ENCODE measurements at places on chromosomes 3 and 15. TPM values are rescaled to one million over a fixed set of nuclear protein-coding genes. Genes with fewer than 3 reads are reported as not detected.

Gene EIF4E3
- 3.4 TPM for total RNA-seq

Gene MYL3
- total RNA-seq: not detected

Gene GRIP2
- 1.9 TPM for total RNA-seq

Gene C2CD4B
- 0.07 TPM for total RNA-seq

Gene ZNF501
- not detected for total RNA-seq

Gene HIGD2B
- not detected for total RNA-seq

Gene SLCO2A1
- total RNA-seq: 0.02 TPM

Gene CTXN2
- 0.05 TPM for total RNA-seq

Gene IMPG2
- not detected for total RNA-seq

Gene DNAH12
- 0.03 TPM for total RNA-seq

Gene PIGBOS1
- 27.0 TPM for total RNA-seq

Gene CRABP1
- total RNA-seq: 2.1 TPM

Gene GOLGA8O
- 0.27 TPM for total RNA-seq

Gene ZNF860
- total RNA-seq: 1.7 TPM
